ENCODE measurements at places on chromosomes 11 and 22.
A peak's percentile ranks its signal among the peaks of the same experiment; 100 is the strongest.

GRCh38 chr22:31995807-31996206 lies 47.3 kb upstream of the SLC5A1 start:
- no peak for DNase-seq

GRCh38 chr11:19978668-19979518 lies 181.4 kb downstream of the DBX1 start:
- no peak for DNase-seq

GRCh38 chr22:22692707-22693530 lies 48.5 kb downstream of the GGTLC2 start:
- DNase-seq = peak; percentile 86

DNA sequence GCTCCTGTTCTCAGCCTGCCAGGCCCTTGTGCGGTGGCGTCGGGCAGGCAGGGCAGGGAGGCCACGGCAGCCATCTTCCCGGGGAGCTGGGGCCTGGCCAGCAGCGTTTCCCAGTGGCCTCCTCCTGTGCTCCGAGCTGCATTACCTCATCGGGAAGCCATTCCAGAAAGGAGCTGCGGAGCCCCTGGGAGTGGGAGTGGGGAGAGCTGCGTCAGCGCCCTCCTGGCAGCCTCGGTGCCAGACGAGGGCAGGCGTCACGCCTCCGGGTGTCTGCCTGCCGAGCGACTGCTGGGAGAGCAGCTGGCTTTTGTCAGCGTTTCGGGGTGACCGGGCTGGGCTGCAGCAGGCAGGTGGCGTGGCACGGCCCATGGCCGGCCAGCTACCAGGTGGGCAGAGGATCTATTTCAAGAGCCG lies 30.9 kb upstream of the WNT7B start:
- peak; percentile 56 for DNase-seq

GRCh38 chr11:13891911-13892310 lies 70.6 kb upstream of the SPON1 start:
- DNase-seq = no peak

- DNase-seq = no peak
Measured at GRCh38 chr11:62393735-62394134, 25.1 kb upstream of the SCGB1A1 start.

DNA sequence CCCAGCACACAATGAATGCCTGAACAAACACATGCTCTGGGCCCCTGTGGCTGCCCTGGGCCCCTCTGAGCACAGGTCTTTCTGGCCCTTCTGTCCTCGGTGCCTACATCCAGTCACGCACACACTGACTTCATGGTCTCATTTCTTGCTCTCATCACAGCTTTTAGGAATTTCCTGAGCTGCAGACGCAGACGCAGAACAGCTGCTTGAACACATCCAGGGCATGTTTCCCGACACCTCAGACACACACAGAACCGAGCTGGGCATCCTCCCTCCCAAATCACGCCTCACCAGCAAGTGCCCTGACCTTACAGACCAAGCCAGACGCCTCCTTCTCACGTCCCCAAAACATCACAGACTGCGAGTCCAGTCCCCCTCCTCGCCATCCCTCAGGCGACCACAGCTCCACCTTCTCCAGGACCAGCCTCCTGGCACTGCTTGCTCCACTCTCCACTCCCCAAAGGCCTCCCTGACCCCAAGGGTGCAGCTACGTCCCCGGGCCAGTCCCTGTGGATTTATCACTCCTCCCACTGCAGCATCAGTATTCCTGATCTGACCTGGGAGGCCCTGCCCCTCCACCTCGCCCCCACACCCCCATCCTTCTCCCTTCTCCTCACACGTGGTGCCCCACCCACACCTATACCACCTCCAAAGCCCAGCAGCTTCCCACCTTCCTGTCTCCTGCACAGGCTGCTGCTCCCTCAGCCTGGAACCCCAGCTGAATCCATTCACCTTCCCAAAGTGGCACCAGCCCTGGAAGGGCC lies 12.9 kb downstream of the SIRT3 start:
- no peak for DNase-seq

- no peak for DNase-seq
Measured at GRCh38 chr11:132357811-132358572, 987.6 kb downstream of the NTM start.

GRCh38 chr11:130638033-130638432 lies 189.6 kb downstream of the ADAMTS15 start:
- DNase-seq = no peak

- no peak for DNase-seq
Measured at GRCh38 chr22:26483043-26483438, 542 bp downstream of the HPS4 start.

GRCh38 chr11:118406599-118407166 lies 5.3 kb downstream of the ATP5MG start:
- DNase-seq = no peak

- DNase-seq = peak; percentile 20
Measured at GRCh38 chr22:24103301-24103700, 78.0 kb upstream of the SUSD2 start.

DNA sequence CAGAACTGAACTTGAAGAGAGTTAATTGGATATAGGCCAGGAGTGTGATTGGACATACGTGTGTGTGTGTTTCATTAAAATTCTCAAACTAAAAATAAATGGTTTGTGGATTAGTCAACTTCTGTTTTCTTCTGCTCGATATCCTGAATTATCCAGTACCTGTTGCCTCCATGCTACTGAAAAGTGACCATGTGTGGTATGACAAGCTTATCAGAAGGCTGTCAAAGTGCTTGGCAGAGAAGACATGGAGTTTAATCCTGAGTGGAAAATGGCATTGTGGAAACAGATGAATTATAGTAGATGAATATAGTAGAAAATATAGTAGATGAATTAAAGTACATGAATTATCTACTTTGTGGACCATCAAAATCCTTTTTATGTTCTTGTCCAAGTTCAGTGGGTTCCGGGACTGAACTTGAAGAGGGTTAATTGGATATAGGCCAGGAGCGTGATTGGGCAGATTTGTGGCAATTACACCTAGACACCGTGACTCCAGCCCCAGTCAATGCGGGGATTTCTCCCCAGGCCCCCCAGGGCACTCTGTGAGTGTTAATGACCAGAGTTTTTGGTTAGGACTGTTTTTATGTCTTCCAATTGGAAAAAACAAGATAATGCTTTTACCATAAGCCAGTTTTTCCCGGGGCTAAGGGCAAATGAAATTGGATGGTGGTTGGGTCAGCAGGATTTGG lies 30.1 kb downstream of the GRAMD1B start:
- no peak for DNase-seq

GRCh38 chr22:28989035-28989464 lies 72.6 kb downstream of the C22orf31 start:
- DNase-seq = no peak

DNA sequence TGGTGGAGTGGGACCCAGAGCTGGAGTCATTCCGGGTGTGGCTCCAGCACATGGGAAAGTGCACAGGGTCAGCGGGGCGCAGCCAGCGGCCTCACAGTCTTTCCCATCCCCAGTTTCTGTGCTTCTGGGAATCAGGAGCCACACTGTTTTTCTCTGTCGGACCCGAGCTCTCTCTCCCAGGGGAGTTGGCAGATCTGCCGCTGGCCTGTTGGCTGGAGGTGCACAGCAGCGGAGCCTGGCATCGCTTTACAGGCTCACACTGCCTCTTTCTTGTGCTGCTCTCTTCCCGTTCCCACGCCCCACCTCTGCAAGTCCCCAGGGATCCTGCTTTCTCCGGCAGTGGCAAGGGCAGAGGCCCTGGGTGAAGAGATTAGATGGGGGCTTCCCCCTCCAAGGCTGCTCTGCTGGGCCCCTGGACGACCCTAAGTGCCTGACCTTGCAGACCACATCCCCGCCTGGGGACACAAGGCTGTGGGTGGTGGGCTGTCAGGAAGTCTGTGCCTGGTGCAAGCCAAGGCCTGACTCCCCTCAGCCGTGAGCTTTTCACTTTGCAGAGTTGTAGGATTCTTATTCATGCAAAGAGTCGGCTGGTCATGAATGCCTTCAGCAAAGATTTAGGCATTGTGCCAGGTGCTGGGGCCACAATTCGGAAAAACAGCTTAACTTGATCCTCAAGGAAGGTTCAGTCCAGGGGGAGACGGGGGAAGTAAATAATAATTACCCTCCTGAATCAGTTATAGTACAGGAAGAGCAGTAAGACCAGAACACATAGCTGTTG lies 116.3 kb downstream of the TIMP3 start:
- no peak for DNase-seq

GRCh38 chr11:40380835-40381234 lies 1078.6 kb downstream of the LRRC4C start:
- DNase-seq = no peak

DNA sequence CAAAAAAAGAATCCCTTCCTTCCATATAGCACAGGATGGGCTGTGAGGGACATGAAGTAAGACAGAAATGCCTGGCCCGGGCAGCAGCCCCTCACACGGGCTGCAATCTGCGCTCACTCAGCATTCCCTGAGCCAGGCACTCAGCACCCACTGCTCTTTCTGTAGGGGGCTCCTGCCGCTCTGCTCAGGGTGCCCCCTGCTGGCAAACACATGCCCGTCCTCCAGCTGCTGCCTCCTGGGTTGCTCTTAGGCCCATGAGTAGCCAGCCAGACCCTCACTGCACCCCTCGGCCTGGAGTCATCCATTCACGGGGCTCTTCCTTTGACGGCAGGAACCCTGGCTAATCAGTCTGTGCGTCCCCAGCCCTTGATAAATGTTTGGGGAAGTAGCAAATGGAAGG lies 6.9 kb downstream of the MCAT start:
- DNase-seq = peak; percentile 50

- DNase-seq = no peak
Measured at GRCh38 chr11:13327421-13327820, 49.8 kb downstream of the BMAL1 start.

DNA sequence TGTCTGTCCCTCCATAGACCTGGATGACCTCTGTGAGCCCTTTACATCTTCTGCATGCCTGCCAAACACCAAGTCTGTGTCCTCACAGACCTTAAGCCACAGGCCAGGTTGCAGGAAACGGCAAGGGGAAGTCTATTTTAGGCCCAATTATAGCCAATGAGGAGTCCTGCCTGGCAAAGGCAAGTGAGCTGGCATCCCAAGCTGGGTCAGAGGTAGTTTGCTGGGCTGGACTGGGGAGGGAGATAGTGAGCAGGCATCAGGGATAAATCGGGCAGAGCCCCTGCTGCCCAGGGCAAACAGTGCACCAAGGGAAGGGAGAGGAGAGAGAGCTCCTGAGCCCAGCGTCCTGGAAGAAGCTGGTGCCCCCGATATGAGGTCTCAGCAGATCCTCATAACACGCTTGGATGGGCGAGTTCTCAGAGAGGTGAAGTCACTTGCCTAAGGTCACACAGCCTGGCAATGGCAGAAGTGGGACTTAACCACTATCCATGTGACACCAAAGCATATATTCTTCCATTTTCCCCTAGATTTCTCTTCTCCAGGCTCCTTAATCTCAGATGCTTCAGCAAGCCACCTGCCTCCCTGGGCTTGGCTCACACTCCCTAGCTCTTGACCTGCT lies 3.7 kb upstream of the RELT start:
- no peak for DNase-seq

DNA sequence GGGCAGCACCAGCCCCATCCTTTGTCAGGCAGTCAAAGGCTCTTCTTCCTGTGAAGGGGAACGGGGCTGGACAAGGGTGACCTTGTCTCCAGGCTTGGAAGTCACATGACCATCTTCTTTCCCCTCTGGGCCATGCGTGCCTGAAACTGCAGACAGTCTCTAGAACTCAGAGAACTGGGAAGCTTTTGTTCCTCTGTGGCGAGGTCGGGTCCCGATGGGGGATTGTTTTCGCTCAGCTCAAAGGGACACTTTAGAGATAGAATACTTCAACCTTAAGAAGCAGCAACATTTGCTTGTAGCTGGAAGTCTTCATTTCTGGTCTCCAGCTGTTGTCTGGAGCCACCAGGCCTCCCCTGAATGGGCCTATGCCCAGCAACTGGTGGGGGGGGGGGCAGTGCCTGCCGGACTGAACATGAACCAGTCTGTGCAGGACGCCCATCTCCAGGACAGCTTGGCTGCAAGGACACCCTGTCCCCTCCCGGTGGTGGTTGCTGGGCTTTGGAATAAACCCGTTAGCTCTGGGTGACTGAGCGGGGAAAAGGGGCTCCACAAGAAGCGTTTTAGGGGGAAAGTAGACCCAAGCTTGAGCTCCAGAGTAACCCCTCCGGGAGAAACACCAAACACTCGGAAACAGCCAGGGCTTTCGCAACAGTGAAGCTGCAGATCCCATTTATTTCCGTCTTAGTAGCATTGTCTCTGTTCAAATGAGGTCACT lies 55.7 kb upstream of the EMID1 start:
- DNase-seq = no peak

GRCh38 chr11:65315204-65315865 lies 669 bp downstream of the CDC42EP2 start:
- peak; percentile 87 for DNase-seq

GRCh38 chr11:128262463-128263345 lies 324.7 kb downstream of the ETS1 start:
- DNase-seq = no peak

- no peak for DNase-seq
Measured at GRCh38 chr11:114398303-114398920, 1.9 kb downstream of the C11orf71 start.

- no peak for DNase-seq
Measured at GRCh38 chr22:33221568-33221967, 163.4 kb upstream of the SYN3 start.

- peak; percentile 51 for DNase-seq
Measured at GRCh38 chr11:2129699-2130366, 9.4 kb downstream of the IGF2 start.

GRCh38 chr11:26254378-26254777 lies 77.6 kb upstream of the ANO3 start:
- DNase-seq = no peak

- no peak for DNase-seq
Measured at GRCh38 chr11:59767225-59767611, 12.0 kb downstream of the STX3 start.

DNA sequence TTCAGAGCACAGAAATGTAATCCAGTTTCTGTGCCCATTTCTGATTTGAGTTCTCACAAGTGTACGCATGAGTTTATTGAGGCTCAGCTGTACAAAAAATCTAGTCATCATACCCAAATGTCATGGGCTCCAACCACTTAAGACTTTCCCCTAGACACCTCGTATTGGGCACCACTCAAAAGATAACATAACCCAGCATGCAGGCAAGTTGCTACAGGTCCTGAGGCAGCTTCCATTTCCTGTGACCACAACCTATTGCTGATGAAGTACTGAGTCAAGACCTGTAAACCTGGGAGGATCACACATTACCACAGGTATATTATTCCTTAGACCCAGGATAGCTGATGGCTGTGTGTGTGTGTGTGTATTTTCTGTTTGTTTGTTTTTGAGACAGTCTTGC lies 95.2 kb downstream of the MRTFA start:
- DNase-seq = no peak

DNA sequence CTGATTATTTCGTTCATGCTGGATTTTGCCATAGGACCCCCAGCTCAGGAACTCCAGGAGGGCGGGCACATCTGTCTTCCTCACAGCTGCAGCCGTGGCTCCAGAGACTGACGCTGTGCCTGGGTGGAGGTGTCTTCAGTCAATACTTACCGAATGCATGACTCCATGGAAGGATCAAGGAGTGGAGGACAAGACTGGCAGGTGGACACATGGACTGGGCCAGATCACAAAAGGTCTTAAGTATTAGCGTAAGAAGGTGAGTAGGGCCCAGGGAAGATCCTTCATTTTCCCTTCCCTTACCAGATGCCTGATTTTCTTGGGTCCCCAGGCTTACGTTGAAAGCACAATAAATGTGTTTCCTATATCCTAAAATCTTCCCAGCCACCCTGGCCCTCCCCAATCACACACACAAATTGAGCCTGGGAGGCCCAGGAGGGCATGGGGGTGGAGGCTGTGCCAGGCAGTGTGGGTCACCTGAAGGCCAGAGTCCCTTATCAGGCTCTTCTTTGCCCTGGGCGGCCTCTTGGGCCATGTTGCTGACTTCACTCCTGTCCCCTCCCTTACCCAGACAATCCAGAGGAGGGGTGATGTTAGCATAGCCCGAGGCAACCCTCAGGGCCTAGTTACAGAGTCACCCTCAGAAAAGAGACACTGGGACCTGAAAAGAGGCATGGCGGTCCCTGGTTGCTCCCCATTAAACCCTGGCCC lies 56.4 kb downstream of the CYTH4 start:
- peak; percentile 61 for DNase-seq

Data from right lobe of liver (tissue), 6 donors.